ENCODE measurements at places on chromosomes 16 and 17. TPM values are rescaled to one million over a fixed set of nuclear protein-coding genes. Genes with fewer than 3 reads are reported as not detected.

Gene HCRT
- total RNA-seq = not detected

Gene CENPN
- total RNA-seq = 17.6 TPM

DNA sequence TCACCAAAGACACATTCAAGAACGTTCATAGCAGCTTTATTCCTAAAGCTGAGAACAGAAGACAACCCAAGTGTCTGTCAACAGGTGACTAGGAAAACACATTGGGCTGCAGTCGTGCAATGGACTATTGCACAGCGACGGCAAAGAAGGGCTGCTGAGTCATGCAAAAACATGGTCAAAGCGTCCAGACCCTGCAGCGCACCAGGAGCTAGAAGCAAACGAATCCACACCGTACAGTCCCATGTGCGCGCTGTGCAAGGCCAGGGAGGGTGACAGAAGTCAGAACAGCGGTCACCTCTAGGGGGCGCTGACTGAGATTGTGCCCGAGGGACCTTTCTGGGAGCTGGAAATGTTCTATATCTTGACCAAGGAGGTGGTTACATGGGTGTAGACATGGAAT lies 266.4 kb downstream of the MAF start:
- ATAC-seq = no peak

DNA sequence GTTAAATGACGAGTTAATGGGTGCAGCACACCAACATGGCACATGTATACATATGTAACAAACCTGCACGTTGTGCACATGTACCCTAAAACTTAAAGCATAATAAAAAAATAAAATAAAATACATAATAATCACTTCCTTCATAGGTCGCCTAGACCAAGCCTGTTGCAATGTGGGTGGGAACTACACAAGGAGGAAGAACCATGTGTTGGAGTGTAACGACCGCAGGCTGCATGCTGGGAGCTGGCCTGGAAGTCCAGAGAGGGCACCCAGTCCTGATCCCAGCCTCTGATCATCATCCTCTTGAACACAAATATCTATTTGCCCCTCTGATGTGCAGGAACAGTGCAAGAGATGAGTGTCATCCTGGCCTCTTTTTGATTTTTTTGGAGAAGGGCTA lies 224.7 kb upstream of the ASIC2 start:
- ATAC-seq = no peak

- no peak for ATAC-seq
These were observed 5.1 kb downstream of the VAT1L start for GRCh38 chr16:77793417-77793816.

- ATAC-seq = no peak
These were observed 10.9 kb downstream of the CETP start for GRCh38 chr16:56972403-56973293.

- peak; percentile 88 for ATAC-seq
These were observed 149.7 kb downstream of the SNX29 start for GRCh38 chr16:12126091-12126806.

Measured in esophagus mucosa (tissue), 1 donor.